ENCODE measurements at places on chromosomes 7 and 10.
A peak's percentile ranks its signal among the peaks of the same experiment; 100 is the strongest.

DNA sequence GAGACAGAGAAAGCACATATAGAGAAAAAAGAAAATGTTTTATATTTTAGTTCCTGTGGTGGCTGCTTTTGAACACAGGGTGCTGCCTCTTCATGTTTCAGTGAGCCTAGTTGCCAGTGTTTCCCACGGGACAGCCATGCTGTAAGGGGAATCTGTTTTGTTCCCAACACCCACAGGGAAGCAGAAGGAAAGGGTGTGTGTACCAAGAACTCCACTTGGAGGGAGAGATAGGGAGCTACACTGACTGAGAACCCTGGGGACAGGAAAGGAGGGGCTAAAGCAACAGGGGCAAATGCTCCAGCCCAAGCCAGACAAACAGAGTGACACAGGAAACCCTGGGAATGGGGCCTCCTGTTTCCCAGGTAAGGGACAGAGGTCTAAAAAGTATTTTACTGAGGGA is 40.2 kb downstream of the FRMPD2 start:
- DNase-seq, result no peak

DNA sequence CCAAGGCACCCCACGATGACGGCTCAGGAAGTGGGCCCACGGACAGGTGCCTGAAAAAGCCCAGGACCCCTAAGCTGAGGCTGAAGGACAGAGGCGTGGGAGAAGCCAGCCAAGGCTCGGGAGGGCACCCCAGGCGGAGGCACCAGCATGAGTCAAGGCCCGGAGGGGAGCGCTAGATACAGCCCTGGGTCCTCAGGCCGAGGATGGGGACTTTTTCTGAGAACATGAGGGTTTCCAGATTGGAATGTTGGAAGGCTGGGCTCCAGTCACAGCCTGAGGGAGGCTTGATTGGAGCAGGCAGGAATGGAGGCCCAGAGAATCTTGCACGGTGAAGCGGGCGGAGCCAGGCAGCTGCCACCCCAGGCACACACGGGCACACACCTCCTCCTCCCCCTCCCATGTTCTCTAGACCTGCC is 19.0 kb upstream of the ELFN1 start:
- DNase-seq, result no peak

- DNase-seq, result no peak
These were observed 245.9 kb downstream of the MTERF1 start for GRCh38 chr7:91634485-91635177.

DNA sequence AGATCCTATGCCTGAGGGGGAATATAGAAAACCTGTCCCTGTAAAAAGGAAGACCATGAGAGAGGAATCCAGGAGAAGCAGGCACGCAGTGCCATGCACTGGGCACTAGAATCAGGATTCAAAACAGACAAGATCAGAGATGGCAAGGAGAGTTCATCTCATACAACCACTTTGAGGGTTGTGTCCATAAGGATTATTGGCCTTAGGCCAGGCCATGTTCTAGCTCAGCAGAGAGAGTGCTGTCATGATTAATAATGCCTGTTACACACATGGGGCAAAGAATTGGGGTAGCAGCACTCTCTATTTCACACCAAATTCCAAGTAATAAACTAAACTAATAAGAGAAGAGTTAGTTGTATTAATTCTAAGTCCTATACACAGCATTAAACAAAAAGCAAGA is 29.1 kb downstream of the EZH2 start:
- no peak for DNase-seq

GRCh38 chr7:83930262-83930661 is 264.3 kb downstream of the SEMA3A start:
- no peak for DNase-seq

GRCh38 chr10:93859049-93859655 is 34.6 kb upstream of the SLC35G1 start:
- DNase-seq, result no peak

DNA sequence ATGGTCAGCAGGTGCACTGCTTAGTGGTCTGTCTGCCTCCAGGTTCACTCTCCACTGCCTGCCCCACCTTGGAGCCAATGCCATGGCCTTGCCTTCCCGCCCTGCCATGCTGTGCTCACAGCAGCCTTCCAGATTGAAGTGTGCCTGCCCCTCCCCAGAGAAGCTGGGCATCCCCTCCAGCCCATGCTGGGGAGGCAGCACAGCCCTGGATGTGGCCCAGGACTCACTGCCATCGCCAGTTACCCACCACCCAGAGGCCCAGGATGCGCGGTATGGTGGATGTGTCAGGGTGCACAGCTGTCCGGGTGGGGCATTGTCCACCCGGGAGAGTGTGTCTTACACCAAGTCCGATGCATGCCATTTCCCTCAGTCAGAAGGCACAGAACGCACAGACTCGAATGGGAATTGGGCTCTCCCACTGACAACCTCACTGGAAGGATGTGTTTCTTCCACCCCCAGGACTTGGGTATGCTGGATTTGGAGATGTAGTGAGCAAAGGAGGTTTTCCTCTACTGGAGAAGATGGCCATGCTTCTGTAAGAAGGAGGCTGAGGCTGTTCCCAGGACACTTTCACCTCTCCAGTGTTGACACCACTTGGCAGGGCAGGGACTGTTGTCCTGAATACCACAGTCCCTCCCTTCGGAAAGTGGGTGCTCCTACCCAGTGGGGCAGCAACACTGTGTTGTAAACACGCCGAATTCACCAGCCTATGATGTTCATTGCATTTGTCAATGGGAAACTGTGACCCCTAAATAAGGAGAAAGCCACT is 122.0 kb downstream of the ADARB2 start:
- no peak for DNase-seq

- no peak for DNase-seq
These were observed 42.5 kb downstream of the PPP1R3C start for GRCh38 chr10:91590142-91590903.

- no peak for DNase-seq
These were observed 56.7 kb upstream of the SEMA3A start for GRCh38 chr7:84251277-84251781.

- no peak for DNase-seq
These were observed 41.6 kb upstream of the MINDY3 start for GRCh38 chr10:15901889-15902288.

GRCh38 chr7:15558756-15559155 is 3.1 kb downstream of the AGMO start:
- no peak for DNase-seq

- DNase-seq, result no peak
These were observed 6.1 kb downstream of the ZNF853 start for GRCh38 chr7:6621195-6622133.

DNA sequence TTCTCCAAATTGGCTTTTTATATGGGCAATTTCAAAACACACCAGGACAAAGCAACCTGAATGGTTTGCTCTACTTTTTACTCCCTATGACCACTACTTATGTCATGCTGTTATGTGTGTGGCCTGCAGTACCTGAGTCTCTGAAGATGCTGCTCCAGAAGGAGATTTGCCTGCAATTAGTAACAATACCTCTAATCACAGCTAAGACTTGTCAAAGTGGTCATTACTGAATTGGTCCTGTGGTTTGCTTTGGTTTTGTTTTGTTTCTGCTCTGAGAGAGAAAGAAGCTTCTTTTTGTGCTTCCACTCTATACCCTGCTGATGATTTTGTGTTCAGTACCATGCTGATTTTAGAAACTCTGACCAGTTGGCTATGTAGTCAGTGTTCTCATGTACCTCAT is 25.5 kb downstream of the HGF start:
- no peak for DNase-seq

GRCh38 chr7:5627745-5628547 is 153.5 kb downstream of the RNF216 start:
- DNase-seq, result no peak

DNA sequence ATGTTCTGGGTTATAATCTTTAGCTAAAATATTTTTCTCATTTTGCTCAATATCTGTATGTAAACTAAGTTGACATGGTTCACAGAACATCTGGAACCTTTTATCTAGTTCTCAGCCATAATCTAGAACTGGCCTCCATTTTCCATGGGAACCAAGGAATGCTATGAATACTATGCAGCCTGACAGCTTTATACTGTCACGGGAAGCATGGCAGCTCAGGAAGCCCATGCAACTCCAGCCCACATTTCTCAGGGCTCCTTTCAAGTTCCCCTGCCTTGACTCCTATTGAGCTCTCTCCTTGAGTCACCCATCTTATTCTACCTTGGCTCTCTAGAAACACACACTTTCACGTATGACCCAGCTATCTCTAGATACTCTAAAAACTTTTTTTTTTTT is 36.6 kb upstream of the PRKAR2B start:
- no peak for DNase-seq

DNA sequence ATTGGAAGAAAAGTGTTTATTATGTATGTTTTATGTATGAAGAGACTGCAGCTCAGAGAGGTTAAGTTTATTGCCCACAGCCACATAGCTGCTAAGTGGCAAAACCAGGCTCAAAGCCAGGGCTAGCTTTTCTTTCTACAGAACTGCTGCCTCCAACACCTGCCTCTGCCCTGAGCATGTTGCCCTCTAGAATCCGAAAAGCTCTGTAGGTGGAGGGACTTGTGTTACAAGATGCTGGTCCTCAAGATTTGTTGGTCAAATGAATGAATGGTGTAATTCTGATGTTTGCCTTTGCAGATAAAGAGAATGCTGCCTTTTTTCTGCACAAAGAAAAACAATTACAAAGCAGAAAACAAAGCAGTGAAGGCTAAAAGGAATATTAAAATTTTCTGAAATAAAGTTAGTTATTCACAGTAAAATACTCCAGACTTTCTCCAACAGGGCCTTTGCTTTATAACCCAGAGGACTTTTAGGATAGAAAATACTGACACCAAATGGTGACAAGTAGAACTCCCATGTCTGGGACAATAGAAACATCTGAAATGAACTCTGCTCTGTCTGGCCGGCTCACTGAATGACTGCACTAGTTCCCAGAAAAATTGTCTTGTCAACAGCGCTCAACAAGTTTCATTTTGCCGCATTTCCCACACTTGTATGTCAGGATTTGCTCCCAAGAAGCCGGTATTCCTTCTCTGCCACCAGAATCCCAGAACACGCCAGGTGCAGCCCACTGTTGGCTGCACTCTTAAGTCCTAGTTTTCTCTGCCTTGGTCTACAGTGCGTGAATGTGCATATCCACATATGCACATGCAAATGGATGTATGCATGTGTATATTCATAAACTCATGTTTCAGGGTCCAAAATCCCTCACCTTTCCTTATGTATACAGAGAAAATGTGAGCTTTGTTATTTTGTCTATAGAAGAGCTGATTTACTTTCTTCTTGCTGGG is 11.0 kb upstream of the DNTT start:
- DNase-seq, result no peak

GRCh38 chr7:114548081-114548980 is 133.7 kb downstream of the FOXP2 start:
- no peak for DNase-seq

DNA sequence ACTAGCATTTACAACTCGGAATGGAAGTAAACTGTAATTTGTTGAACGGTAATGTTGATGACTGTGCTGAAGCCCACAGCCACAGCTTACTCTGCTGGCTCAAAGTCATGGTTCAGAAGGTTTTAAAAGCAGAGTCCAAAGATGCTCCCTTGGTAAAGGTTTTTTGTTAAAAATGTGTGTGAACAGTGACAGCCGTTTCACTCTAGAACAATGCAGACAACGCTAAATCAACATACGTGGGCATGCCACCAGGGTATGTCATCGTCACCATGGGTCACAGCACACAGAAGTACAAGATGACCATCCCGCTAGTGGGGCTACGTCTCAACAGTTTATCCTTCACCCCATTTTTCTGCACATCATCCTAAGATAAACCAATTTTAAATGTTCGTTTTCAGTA is 106.5 kb upstream of the LANCL2 start:
- no peak for DNase-seq

DNA sequence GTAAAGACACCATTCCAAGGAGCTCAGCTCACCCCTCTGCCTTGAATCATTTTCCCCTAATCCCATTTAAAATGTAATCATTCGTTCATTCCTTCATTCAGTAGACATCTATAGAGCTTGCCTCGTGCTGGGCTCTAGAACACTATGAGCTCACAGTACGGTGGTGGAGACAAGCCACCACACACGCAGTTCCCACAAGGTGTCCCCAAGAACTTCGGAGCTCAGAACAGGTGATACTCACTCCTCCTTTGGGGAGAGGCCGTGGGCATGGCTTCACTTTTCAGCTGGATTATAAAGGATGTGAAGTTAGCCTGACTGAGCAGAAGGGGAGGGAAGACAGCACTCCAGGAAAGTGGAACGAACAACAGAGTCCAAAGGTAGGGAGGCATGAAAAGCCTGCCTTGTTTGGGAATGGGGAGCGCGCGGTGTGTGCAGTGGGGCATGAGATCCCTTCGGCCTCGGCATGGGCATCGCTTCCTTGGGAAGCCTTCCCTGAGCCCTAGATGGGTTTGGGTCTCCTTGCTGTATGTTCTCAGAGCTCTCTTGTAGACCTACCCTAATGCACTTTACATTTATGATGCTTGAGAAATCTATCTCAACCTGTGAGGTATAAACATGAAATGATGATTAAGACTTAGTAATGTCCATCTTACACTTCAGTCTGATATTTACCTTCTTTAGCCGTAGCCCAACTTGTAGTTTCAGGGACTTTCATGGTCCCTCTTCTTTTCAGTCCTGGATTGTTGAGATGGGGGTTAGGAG is 809 bp upstream of the OGA start:
- DNase-seq, result no peak

DNA sequence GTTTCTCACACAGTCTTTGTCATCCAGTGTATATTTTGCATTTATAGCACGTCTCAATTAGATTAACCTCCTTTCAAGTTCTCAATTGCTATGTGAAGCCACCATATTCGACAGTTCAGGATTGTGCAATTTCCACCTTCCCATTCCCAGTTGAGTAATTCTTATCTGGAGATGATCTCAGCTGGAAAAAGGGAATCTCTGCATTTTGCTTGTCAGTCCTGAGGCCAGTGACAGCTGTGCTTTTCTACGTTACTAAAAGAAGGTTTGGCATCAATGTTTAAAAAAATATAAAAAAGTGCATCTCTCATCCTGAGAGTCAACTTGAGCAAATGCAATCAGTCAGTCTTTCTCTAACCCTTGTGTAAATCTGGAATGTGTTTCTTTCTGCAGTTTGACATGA is 247.7 kb downstream of the PRKG1 start:
- DNase-seq, result no peak

- no peak for DNase-seq
These were observed 355.3 kb downstream of the ARL4A start for GRCh38 chr7:13042605-13043236.

- DNase-seq, result peak; percentile 38
These were observed 48.7 kb downstream of the UPF2 start for GRCh38 chr10:11993834-11994468.

GRCh38 chr10:32232378-32232777 is 114.6 kb downstream of the EPC1 start:
- DNase-seq, result no peak

GRCh38 chr7:47492716-47493325 is 89.1 kb downstream of the TNS3 start:
- no peak for DNase-seq

GRCh38 chr7:115032715-115033703 is 111.1 kb downstream of the MDFIC start:
- DNase-seq, result no peak

DNA sequence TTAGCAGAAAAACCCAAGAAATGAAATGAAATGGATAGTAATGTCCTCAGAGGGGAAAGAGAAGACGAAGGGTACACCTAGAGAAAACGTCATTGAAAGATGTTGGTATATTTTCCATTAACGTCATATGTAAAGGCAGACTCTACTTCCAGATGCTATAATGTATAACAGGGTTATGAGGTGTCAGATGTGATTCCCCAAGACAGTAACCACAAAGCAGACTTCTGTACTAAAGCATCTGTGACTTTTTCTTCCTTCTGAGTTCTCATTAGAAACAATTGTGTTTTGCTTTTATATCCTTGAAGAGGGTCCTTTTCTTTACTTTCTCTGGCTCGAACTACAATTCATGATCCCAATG is 37.4 kb downstream of the LRRC72 start:
- DNase-seq, result no peak

All from GM18507 (cell line).